Frontal cortex (tissue), 4 donors: ENCODE measurements at places on chromosomes 2 and 18.

- DNase-seq = no peak
Observed at GRCh38 chr2:178908810-178909209, 101.6 kb upstream of the TTN start.

GRCh38 chr2:3122525-3122924, 255.1 kb downstream of the EIPR1 start:
- no peak for DNase-seq

DNA sequence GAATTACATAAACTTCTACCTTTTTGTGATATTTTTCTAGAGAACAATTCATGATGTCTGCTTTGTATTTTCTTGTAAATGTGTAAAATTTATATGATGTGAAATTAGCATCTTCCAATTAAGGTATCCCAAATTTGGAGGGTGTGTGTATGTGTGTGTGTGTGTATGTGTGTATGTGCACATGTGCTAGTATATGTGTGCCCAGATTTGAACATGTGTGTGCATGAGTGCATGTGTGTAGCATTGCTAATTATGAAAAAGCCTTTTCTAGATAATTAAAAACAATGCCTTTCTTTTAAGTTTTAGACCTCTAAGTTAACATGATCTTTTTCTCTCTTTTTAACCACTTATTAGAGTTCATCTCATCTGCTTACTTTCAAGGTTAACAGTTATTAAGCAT, 208.0 kb upstream of the SPOPL start:
- DNase-seq = no peak

DNA sequence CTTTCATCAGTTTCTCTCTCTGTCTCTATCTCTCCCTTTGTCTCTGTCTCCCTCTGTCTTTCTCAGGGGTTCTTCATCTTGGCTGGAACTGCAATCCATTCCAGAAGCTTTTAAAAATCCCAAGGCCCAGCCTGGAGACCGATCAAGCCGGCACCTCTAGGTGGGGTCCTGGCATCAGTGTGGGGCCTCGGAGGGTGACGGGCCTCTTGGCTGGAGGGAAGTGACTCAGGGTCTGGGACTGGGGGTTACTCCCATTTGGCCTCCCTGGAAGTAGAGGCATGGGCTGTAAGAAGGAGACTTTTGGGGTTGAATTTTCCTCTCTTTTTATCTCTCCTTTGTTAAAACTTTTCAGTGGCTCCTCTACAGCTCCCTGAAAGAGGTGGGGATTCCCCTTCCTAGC, 52.8 kb upstream of the OTOF start:
- no peak for DNase-seq

GRCh38 chr18:50313873-50314460, 26.5 kb upstream of the CXXC1 start:
- DNase-seq = no peak

DNA sequence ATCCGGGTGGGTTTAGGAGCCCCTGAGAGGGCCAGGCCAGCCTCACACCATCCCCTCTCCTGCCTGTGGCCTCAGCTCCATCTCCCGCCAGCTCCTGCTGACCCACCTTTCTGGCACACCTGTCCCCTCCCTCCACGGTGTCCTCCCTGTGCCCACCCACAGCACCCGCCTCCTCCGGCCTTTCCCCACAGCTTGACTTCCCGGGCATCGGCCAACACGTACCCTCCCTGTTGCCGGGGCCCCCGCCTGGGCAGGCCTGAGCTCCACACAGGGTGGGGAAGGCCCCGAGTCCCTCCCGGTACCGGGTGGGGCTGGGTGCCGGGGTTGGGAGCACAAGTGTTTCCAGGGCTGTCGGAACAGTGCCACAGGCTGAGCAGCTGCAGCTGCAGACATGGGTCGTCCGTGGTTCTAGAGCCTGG, 6.5 kb downstream of the GPC1 start:
- no peak for DNase-seq

DNA sequence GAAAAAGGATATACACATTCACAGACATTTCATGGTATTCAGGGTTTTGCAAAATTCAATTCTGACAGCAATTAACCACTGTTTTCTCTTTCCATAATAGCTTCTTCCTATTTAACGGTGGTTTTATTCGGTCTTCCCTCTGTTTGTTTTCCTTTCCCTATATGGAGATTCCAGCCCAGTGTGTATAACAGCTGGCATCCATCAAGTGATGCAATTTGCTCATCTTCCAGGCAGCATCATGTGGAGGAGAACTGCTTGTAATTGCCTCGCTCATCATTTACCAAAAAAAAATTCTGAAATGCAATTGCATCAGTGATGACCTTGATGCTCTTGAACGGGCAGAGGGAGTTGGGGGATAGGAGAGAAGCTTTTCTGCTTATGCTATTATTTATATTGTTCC, 165.9 kb upstream of the PGAP1 start:
- no peak for DNase-seq

DNA sequence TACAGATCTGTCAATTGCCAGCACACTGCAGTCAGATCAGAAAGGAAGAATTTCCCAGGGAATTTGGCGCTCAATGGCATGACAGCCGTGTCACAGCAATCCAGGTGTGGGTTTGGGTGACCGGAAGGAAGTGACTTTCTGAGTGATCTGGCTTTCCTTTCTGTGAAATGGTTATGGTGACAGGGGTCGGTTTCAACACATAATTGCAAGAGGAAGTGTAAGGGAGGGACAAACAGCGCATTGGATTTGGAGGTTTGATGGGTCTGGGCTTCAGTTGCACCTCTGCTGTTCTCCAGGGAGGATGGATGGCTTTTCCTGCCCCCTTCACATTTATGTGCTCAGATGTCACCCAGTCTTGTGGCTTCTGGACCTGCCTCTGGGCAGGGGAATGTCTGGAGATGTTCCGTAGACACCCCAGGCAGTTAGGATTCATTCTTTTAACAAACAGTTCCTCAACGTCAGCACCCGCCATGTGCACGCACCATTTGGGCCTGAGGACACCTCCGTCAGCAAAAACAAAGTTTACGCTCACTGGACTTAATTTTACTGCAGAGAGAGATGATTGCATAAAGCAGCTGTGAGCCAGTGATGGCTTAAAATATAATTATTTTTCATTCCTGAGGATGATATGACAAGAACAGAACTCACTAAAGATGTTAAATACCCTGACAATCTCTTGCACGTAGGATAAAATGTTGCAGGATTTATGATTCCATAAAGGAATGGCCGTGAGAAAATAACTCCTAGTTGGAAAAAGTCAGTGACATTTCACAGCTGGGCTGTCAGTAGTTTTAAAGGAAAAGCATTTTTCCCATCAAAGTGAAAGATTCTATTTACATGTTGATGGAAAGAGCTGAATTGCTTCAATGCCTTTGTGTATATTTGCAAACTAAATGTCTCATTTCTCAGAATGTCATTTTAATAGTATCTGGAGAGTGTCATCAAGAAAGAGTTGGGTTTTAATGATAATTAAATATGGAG, 36.9 kb downstream of the MBP start:
- DNase-seq = no peak

GRCh38 chr2:223418131-223418530, 184.0 kb downstream of the SCG2 start:
- DNase-seq = no peak

DNA sequence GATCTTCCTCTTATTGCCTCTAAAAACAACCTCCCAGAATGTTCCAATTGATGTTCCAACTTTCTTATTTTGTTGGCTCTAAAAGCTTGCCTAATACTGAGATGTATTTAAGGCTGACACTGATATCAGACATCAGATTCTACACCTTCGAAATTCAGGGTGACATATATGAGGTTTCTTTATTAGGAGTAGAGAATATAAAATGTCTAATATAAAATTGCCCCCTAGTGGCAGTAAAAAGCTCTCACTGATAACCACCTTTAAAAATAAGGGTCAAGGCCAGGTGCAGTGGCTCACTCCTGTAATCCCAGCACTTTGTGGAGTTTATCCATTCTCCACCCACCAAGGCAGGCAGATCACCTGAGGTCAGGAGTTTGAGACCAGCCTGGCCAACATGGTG, 789.7 kb upstream of the SLC39A10 start:
- DNase-seq = no peak

DNA sequence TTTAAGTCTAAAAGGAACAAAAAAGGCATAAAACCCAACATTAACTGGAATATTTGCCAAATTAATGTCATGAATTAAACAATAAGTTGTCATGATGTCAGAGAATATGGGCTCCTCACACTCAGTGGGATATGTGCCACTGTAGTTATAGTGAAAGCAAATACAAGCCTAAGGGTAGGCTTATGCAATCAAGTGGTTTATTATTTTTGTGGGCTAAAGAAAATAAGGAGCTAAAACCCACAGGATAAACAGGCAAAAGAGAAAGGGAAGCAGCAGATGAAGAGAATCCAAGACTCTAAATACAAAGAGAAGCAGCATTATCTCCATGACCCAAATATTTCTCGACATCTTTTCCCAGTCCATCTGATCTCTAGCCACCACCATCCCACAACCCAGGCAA, 17.5 kb downstream of the YWHAQ start:
- DNase-seq = no peak

DNA sequence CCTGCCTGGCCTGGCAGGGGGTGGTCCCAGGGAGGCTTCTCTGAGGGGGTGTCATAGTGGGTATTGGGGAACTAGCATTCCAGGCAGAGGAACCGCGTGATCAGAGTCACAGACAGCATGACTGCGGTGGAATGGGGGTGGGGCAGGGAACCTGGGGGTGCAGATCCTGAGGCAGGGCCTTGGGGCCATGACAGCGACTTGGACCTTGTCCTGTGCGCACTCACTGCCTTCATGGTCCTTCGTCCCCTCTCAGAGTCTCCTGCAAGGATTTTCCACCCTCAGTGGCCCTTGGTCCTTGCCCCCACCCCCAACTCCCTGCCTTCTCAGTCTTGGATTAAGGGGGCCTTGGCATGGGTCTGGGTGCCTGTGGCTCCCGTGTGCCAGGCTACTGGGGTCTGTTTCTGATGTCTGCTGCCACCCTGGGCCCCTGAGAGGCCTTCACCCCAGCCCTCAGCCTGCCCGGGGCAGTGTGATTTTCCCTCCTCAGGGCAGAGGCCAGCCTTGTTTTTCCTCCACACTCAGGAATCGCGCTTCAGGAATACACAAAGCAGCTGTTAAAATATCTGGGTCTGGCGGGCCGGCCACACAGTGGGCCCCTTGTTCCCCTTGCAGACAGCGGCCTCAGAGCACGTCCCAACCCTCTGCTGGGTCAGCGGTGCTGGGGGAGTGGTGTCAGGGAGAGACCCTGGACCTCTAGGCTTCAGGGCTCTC, 51.6 kb downstream of the GLI2 start:
- DNase-seq = no peak

DNA sequence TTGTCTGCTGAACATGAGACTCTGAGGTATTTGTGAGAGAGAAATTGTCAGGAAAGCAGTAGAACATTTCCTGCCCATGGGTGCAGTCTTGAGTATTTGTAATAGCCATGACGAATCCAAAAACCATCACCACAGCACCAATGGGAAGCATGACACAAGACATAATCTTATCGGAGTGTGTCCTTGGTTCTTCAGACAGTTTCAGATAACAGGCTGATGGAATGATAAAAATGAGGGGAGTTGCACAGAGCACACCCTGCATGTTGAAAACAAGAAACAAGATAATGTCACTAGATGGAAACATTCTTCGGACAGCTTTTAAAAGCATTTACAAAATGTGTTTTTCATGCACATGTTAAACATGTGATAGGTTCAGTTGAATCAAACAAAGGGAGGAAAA, 56.9 kb downstream of the SLC38A11 start:
- no peak for DNase-seq

DNA sequence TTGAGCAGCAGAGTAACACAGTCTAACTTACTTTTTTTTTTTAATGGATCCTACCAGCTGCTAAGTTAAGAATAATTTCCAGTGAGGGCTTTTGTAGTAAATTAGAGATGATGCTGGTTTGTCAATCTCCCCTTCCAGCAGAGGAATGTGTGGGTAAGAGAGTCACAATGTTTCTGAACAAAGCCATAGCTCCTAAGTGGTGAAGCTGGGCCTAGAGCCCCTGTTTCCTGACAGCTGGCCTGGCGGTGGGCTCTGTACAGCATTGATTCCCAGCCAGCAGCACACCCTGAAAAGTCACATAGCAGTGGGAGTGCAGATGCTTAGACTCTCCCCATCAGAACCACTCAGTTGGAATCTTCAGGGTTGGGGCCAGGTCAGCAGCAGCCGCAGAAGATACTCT, 24.4 kb downstream of the CAPG start:
- DNase-seq = no peak

GRCh38 chr2:85653996-85654395, 14.0 kb downstream of the SFTPB start:
- DNase-seq = no peak

DNA sequence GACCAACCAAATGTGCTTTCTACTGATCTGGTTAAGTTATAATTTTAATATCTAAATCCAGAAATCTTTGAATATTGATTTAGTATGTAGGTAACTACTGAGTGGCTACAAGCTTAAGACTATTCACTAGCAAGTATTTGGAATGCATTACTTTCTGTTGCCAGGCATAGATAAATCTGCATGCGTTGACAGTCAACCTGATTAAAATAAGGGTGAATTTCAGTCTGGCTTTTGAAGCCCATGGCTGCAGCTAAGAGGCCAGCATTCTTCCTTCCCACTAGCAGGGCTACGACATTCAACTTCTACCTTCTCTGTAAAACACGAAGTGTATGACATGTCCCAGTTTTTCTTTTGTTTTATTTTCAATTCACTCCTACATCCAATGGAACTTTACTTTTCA, 340.6 kb downstream of the EPHA4 start:
- DNase-seq = no peak

GRCh38 chr2:50408936-50409335, 623.0 kb downstream of the NRXN1 start:
- no peak for DNase-seq

DNA sequence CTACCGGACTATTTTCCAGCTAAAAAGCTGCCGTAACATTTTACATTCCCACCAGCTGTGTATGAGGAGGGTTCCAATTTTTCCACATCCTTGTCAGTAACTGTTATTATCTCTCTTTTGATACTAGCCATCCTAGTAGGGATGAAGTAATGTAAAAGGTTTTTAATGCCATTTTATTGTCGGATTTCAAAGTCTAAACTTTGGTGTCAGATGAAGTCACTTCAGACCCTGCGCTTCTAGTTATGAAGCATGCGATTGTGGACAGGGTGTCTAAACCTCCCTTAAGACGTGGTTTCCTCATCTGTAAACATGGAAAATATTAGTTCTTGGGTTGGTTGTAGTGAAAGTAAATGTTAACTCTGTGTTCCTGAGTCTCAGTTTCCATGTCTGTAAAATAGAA, 4.7 kb downstream of the DGKD start:
- DNase-seq = no peak

- no peak for DNase-seq
Observed at GRCh38 chr2:98601532-98602132, 6.7 kb downstream of the COA5 start.

DNA sequence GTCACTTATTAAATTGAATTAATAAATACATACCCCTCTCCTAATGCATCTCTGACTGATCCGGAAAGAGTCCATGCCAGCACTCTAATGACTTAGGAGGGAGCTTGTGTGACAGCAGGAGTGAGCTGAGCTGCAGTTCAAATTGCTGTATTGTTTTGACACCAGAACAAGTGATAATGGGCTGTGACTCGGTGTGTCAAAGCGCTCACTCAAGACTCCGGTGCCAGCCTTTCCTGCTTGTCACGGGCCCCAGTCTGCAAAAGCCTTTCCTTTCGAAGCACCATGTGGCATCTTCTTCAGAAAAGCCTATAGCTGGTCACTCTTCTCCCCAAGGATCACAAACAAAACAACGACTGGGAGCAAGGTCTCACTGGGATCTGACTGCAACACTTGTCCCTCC, 43.3 kb downstream of the SATB2 start:
- no peak for DNase-seq
